ENCODE measurements at places on chromosomes 1 and 21. TPM values are rescaled to one million over a fixed set of nuclear protein-coding genes. Genes with fewer than 3 reads are reported as not detected.
A peak's percentile ranks its signal among the peaks of the same experiment; 100 is the strongest.

Gene DNMT3L
- 8.2 TPM for total RNA-seq

Gene ALPL
- total RNA-seq: 187 TPM

Gene KDF1
- total RNA-seq: 14.6 TPM

Gene AKNAD1
- total RNA-seq: not detected

Gene PGM1
- 170 TPM for total RNA-seq

Gene ASCL5
- total RNA-seq: not detected

Gene AMPD1
- total RNA-seq: 0.10 TPM

Gene OR2L3
- total RNA-seq: not detected

Gene SLC44A3
- total RNA-seq: 0.83 TPM

GRCh38 chr1:180793451-180793850, 119.2 kb upstream of the KIAA1614 start:
- no peak for DNase-seq

GRCh38 chr1:9589719-9590157, 1.0 kb downstream of the TMEM201 start:
- peak; percentile 50 for DNase-seq

DNA sequence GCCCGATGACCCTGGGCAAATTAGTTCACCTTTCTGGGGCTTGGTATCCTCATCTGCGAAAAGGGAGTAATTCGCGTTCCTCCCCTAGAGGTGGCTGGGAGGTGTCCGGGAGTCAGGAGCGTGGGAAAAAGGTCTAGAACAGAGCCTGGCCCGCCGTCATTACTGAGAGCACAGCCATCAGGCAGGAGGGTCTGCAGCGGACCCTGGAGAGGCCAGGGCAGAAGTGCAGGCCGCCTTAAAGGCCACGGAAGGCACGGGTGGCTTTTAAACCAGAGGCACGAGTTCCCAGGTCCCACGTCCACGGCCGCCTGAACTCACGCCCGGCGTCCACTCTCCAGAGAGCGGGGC, 850 bp downstream of the PANK4 start:
- no peak for DNase-seq

- DNase-seq: peak; percentile 74
These were observed 57.7 kb upstream of the F3 start for GRCh38 chr1:94599095-94599813.

DNA sequence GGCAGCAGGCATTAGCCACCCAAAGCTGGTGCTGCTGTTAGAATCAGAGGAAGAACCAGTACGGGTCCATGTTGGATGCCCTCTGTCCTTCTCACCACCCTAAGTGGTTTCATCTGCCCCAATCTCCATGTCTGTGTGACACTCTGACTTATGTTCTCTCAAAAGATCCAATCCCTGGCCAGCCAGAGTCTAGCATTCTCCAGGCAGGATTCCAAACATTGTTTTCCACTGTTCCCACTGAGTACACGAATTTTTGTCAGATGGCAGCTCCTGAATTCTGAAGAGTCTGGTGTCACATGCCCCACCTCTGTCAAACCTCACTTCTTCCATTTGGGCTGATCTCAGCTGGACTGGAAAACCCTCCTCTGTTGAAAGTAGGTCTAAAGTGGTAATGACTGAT, 166.0 kb downstream of the DISC1 start:
- DNase-seq: no peak

- no peak for DNase-seq
These were observed 611.2 kb upstream of the PLXNA2 start for GRCh38 chr1:208855403-208855802.

DNA sequence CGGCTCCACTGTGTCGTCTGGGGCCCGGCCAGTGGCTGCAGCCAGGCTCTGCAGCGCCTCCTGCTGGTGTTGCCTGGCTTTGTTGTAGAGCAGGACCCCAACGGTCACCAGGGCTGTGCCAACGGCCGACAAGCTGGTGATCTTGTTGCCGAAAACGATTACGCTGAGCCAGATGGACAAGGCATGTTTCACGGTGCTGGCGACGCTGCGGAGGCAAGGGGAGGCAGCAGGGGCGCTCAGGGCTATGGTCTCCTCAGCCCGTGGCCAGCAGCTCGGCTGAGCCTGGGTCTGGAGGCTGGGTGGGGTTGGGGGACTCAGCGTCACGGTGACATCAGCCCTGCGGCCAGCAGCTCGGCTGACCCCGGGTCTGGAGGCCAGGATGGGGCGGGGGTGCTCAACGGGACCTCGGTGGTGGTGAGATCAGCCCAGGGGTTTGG, 7.0 kb upstream of the CDK11B start:
- peak; percentile 88 for DNase-seq

DNA sequence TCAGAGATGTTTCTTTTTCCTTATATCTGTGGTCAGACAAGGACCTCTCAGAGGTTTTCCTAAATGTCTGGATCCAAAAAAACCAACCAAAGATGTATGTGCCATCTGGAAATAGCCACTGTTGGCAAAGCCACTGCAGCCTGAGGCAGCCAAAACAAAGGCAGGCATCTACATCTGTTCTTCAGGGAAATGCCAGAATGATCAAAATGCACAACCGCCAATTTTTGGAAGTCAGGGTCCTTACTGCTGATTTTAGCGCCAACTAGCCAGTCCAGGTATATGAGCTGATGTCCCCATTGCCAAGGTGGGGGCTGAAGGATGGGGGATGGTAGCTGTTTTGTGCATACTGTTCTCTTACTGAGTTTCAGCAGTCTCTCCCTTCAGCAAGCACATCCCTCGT, 45.9 kb downstream of the SYT14 start:
- DNase-seq: no peak

DNA sequence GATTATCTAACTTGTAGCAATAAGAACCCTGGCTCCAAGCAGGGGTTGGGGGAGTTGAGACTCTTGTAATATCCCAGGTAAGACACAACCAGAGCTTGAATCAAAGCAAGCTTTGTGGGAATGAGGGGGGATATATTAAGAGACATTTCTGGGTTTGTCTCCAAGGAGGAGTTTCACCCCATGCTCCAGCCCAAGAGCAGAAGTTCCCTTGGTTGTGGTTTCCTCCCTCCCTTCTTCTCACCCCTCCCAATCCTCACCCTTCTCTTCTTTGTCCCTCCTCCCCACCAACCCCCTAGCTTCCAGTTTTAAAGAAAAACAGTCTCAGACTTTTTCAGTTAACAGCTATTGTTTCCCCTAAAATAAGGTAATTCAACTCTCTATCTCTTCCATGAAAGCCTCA, 11.9 kb downstream of the TRAF3IP3 start:
- DNase-seq: no peak

- peak; percentile 63 for DNase-seq
These were observed 1.4 kb downstream of the MMEL1 start for GRCh38 chr1:2631136-2632050.

DNA sequence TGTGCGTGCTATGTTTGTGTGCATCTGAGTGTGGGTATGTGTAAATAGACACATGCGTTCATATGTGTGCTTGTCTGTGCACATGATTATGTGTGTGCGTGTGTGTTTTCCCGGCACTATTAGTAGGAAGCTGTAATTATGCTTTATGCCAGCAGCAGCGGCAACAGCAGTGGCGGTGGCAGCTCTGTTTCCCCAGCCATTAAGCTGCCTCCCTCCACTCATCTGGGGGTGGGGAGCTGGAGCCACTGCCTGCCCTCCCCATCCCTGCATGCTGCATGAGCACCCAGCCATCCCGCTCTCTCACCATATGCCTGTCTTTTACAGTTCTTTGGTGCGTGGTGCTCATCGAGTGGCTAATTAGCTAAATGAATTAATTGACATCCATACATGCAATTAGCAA, 30.5 kb upstream of the ACOT11 start:
- DNase-seq: no peak

DNA sequence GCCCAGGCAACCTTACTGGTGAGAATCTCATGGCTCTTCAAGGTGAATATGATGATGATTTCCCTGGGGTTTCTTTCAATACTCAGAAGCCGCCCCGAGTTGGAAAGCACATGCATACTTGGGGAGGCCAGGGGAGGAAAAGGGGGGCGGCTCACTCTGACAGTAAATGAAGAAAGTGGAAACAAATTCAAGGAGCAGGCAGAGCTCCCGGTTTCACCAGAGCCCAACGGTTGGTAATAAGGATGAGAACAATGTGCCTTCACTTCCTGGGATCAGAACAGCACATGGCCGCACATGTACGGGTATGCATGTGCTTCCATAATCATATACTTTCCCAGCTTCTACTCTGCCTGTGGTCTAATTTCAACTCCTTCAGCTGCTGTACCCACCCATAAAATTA, 3.8 kb upstream of the ARHGEF2 start:
- no peak for DNase-seq

GRCh38 chr1:109906160-109906838, 4.3 kb upstream of the CSF1 start:
- DNase-seq: no peak

DNA sequence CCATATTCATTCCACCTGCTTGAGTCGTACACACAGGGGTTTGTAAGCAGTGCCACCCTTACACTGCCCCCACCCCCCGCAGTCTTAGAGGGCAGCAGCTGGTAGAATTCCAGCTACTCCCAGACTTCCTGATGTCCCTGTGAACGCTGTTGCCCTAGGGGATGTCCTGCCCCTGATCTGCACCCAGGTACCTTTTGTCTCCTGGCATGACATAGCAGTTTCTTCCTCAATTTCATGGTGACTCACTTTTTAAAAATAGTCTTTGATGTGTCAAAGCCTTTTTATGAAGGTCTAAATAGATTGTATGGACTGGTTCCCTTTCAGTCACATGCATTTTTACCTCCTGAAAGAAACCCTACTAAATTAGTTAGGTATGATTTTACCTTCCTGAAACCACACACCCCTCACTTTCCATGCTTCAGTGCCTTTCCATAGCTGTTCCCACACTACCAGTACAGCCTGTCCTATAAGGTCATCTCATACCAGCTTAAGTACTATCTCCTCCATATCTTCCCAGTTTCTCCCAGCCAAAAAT, 76.4 kb downstream of the ST3GAL3 start:
- no peak for DNase-seq

GRCh38 chr1:7808253-7808844, 24.3 kb downstream of the PER3 start:
- peak; percentile 41 for DNase-seq

GRCh38 chr1:37472994-37473393, 1.4 kb upstream of the ZC3H12A start:
- no peak for DNase-seq

Measured in H7 (cell line).